Activated T-helper 2 cell treated with anti-CD3 and anti-CD28 coated beads, Interferon-gamma antibody, Interleukin-2, Interleukin-4, amounts not matched to agents 10 μg/mL and 5 μg/mL and 100 μg/mL, durations not matched to agents 14 hours and 24 hours and 36 hours (primary cell): ENCODE measurements at places on chromosomes 3 and 15. TPM values are rescaled to one million over a fixed set of nuclear protein-coding genes. Genes with fewer than 3 reads are reported as not detected.

DNA sequence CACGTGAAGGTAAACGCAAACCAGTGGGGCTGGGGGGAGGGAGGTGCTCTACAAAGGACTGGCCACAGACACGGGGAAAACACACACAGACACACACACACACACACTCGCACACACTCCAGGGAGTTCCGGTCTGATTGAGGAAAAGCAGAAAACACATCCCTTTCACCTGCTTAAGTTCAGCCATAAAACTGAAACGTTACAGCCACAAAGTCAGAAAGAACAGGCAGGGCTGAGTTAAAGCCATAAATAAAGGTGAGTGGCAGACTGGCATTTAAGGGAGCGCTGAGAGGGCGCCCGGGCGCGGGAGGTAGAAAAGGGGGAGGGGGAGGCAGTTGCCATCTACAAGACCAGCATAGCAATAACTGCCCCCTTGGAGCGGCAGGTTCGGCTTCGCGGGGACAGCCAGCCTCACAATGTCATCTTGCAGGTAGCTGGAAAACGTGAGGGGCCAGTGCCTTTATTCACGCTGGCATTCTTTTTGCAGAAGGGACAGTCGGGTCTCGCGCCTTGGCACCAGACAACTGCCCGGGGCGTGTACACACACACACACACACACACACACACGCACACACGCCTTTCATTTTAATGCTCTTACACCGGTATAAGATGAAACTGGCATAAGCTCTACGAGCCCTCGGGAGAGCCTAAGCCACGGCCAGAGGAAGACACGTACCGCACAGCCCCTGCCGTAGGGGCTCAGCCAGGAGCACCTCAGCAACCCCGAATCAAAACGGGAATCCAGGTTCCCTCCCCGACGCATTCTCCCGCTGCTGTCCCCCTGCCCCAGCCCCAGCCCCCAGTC lies 866 bp downstream of the TNIK start:
- DNase-seq: peak; percentile 41

DNA sequence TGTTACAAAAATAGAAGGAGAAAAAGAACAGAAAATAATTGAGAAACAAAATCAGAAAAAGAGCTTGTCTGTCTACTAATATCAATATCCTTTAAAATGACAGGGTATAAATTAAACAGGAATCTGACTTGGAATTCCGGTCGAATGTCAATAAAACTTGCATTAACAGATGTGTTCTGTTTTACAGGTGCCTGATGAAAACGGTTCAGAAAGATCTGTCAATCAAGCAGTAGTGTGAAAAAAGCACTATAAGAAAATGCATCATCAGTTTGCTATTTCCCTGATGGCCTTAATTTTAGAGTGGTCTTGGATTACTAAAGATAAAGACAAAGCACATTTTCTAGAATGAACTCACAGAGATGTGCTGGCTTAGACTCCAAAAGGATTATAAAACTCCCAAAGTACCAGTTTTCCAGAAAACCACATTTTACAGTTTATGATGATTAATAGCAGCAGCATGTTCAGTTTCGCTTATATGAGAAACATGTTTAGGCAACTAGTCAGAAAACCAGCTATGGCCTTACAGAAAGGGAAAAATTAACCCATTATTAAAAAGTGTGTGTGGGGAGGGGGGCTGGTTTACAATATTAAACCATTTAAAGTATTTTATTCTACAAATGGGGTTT lies 8.2 kb upstream of the C3orf38 start:
- no peak for DNase-seq

Gene DUOX2
- total RNA-seq: 0.02 TPM in 1 of 2 replicates, not detected in the other

Gene ZNF385D
- total RNA-seq: not detected in 2 replicates

Gene TMEM207
- not detected in 2 replicates for total RNA-seq
